ENCODE measurements at places on chromosomes 5 and 9. TPM values are rescaled to one million over a fixed set of nuclear protein-coding genes. Genes with fewer than 3 reads are reported as not detected.

SLC12A2 gene
- total RNA-seq, result 45.7 TPM

DNA sequence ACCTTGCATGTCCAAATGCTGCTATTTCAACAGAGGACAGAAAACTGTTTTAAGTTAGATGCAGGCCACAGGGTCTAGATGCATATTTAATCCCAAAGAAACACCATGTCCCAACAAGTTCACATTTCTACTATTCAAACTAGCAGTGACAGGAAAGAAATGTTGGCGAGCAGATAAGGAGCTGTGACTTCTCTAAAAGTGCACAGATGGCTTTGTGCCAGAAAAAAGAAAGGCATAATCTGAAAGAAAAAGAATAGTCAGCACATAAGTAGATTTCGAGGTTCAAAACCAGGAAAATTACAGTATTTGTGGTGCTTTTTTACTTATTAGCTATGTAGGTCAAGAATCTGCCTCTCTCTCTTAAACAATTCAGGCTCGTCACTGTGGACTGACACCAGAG, 178.3 kb downstream of the DNAH5 start:
- no peaks in the 10 kb centered on the region for H3K36me3 ChIP-seq
- DNase-seq, result no peak
- H3K4me3 ChIP-seq, result no peak overlapping the region
- no peaks in the 10 kb centered on the region for H3K4me1 ChIP-seq
- H3K27me3 ChIP-seq, result no peaks in the 10 kb centered on the region
- no peak overlapping the region for H3K27ac ChIP-seq

- peaks cover 2% of the 10 kb centered on the region for H3K27me3 ChIP-seq
- no peaks in the 10 kb centered on the region for H3K36me3 ChIP-seq
- no peak overlapping the region for H3K27ac ChIP-seq
- peaks cover 12% of the 10 kb centered on the region for H3K4me1 ChIP-seq
- H3K4me3 ChIP-seq, result no peak overlapping the region
Observed at GRCh38 chr5:114325541-114325940, 36.3 kb upstream of the KCNN2 start.

DNA sequence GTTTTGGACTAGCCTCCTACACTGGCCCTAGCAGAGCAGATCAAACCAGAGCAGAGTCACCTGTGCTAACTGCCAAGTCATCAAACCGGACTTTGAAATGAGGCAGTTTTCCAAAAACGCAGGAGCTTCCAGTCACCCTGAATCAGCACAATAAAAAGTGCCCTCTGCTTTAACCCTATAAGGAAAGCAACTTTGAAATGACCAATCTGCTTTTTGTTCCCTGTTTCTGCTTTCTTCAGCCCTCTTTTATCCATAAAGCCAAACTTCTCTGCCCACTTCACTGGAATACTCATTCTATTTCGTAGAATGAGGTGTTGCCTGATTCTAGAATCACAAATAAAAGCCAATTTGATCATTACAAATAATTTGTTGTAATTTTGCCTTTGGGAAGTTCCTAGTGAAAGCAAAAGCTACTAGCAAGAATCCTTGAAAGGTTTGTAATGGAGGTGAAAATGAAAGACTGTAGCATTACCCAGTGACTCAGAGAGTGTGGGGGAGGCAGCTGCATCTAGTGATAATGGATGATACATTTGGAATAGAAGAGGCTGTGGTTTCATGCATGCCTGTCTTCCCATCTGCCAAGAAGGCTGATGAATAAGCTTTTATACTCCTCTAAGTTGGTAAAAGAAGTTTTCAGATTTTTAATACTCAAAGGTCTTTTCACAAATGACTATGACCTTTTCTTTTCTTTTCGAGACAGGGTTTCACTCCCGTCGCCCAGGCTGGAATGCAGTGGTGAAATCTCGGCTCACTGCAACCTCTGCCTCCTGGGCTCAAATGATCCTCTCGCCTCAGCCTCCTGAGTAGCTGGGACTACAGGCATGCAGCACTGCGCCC, 14.9 kb downstream of the SPAAR start:
- no peak overlapping the region for H3K4me3 ChIP-seq
- no peaks in the 10 kb centered on the region for H3K36me3 ChIP-seq
- peaks cover 38% of the 10 kb centered on the region for H3K4me1 ChIP-seq
- H3K27ac ChIP-seq, result peak overlapping the region; percentile 3
- DNase-seq, result no peak
- peaks cover 3% of the 10 kb centered on the region for H3K27me3 ChIP-seq

- no peaks in the 10 kb centered on the region for H3K4me1 ChIP-seq
- no peaks in the 10 kb centered on the region for H3K27me3 ChIP-seq
- DNase-seq, result no peak
- H3K4me3 ChIP-seq, result no peak overlapping the region
Observed at GRCh38 chr5:144864118-144864517, 693.4 kb downstream of the KCTD16 start.

CDX1 gene
- 0.59 TPM for total RNA-seq

Data from endothelial cell (in vitro differentiated cells).